ENCODE measurements at places on chromosomes 6 and 20. TPM values are rescaled to one million over a fixed set of nuclear protein-coding genes. Genes with fewer than 3 reads are reported as not detected.

DNA sequence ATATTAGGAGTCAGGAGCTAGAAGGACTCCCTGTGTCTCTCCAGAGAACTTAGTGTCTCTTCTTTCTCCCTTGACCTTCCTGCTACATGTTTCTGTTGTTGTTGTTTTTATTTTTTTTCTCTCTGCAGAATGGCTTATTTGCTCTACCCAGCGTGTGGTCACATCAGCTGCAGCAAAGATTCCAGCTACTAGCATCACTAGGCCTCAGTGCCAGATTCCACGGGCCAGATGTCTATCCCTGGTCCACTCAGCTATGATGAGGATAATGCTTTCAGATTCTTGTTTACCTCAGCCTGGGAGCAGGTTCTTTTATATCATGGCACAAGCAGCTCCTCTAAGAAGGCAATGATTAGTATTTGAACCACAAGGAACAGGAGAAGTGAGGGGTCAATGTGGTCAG is 110.0 kb downstream of the PLCB1 start:
- DNase-seq = no peak

MYLK2 gene
- 55.9 TPM for total RNA-seq

DNA sequence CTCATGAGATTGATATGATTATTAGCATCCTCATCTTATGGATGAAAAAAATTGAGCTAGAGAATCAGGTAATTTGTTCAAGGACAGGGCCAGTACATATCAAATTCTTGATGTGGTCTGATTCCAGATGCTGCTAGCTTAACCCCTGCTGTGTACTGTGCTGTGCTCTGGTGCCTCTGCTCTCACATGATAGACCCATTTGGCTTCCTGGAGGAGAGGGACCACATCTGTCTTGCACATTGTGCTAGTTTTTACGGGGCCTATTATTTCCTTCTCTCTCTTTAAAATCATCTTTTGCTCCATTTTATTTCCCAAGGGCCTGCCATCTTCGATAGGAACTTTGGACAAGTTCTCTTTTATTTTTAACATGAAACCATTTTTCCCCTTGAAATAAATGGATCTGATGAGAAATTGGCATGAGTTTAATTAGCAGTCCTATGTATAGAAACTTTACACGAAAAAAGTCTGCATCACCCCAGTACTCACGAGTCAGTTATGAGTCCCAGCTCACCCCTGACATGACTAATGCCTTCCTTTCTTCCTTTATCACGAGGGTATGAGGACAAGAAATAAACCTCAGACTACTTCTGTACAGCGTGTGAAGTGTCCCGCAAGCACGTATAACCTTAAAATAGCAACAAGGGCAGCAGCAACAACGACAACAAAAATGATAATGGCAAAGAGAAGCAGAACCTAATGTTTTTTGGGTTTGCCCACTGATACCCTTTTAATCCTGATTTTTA is 26.5 kb downstream of the CD109 start:
- DNase-seq = peak; percentile 15

GRCh38 chr6:122207794-122208193 is 191.7 kb upstream of the HSF2 start:
- no peak for DNase-seq

BPIFB2 gene
- total RNA-seq = 54.9 TPM

WDR27 gene
- total RNA-seq = 43.6 TPM

GRCh38 chr6:46513533-46513932 is 22.3 kb upstream of the RCAN2 start:
- no peak for DNase-seq

GRCh38 chr6:73680289-73680918 is 15.6 kb upstream of the CD109 start:
- no peak for DNase-seq

- DNase-seq = peak; percentile 74
These were observed 55.5 kb upstream of the CD93 start for GRCh38 chr20:23141450-23142161.

LBP gene
- not detected for total RNA-seq

- peak; percentile 52 for DNase-seq
These were observed at the start of gene VNN1 for GRCh38 chr6:132713352-132714134. TSS of gene VNN1 (minus strand) at chr6:132714055. CDS start at chr6:132714035, 20 bp downstream.

DNA sequence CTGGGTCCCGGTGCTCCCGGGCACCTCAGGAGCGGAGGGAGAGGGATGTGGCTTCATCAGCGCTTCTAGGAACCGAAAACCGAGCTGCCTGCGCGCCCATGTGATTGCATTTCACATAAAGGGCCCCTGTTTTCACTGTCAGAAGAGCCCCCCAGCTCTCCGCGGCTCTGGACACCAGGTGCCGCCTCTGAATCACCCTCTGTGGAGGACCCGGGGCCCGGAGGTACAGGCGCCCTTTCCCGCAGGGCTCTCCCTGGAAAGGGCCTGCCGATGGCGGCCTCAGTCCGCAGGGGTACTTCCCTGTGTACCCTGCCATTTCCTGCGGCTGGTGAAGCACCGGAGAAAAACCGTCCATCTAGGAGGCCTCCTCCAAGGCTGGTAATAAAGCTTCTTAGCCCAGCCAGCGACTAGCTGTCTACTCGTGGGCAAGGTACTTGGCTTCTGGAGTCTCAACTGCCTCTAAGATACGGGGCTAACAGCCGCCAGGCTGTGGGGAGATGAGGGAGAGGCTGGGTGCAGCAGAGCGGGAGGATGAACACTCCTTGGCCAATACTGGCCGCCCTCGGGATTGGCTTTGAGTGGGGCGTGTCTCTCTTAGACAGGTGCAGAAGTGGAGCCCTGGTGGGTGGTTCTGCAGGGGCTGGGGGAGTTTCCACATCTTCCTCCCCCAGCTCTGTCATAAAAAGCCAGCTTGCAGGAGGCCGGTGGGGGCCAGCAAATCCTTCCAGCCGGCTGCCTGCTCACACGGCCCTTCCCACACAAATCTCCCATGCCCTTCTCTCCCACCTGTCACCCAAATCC is 1.6 kb downstream of the PPP1R16B start:
- no peak for DNase-seq

- DNase-seq = no peak
These were observed 16.4 kb downstream of the GMDS start for GRCh38 chr6:2229039-2229438.

GRCh38 chr6:26307850-26308249 is 57.1 kb upstream of the BTN3A2 start:
- DNase-seq = no peak

DNA sequence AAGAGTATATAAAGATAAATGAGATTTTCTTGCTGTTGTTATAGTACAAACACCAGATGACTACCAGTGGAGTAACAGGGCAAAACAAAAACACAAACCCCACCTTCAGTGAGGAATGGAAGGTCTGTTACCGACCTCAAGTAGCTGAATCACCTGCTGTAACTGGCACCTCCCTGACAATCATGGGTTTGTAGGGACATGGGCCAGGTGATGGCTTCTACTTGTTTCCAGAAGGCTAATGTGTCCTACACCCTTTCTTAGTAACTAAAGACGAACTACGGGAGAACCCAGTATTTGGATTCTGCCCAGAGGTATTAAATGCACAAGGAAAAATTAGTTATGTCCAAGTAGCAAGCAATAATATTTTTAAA is 26.8 kb downstream of the SNX5 start:
- DNase-seq = no peak

GSTA1 gene
- 1.6 TPM for total RNA-seq

- DNase-seq = no peak
These were observed 158.7 kb upstream of the SLC22A16 start for GRCh38 chr6:110635096-110635495.

DNA sequence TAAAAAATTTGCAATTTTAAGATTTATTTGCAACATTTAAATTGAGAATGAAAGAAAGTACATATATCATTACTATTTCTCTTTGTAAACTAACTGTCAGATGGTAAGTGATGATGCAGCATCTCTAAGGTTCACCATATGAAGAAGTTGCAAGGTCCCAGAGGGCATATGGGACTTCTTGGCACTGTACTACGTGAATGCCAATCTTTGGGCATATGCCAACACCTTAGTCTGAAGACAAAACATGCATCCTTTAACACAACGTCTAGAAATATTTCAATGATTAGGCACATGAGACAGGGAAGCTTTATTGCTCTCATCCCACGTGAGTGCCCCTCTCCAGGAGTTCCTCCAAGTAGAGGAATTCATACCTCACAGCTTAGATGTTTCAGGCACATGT is 66.8 kb downstream of the CDK19 start:
- no peak for DNase-seq

- peak; percentile 41 for DNase-seq
These were observed 138.0 kb downstream of the SOX4 start for GRCh38 chr6:21731411-21732031.

DLK2 gene
- 5.2 TPM for total RNA-seq

DNA sequence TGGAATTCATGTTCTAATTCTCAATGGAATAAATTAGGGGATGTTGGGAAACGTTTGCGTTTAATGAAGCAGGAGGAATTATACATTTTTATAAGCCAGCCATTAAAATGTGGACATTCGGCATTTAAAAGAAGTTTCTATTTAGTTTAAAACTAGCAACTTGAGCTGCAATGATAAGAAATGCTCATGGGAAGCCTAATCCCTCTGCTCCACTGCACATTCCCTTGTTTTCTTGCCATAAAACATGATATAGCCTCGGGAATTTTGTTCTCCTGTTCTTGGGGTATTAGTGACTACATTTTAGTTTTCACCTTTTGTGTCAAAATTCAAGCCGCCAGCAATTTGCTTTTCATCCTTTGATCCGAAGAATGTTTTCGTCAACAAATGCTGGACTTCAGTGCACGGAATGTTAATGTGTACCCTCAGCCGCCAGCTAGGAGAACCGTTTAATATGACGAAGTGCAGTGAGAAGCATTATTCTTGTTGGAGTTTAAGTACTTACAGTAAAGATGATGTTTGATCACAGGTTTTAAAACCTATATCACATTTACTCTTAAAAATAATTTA is 137.9 kb downstream of the HIVEP1 start:
- no peak for DNase-seq

SLC17A1 gene
- not detected for total RNA-seq

SMPDL3A gene
- total RNA-seq = 11.3 TPM

All from tongue (tissue), 3 donors.